Dermis microvascular lymphatic vessel endothelial cell (primary cell): ENCODE measurements at places on chromosomes 4 and X. TPM values are rescaled to one million over a fixed set of nuclear protein-coding genes. Genes with fewer than 3 reads are reported as not detected.

The TMEM156 gene
- total RNA-seq, result 0.25 and 0.39 TPM in 2 replicates

The IL15 gene
- 0.77 and 2.8 TPM in 2 replicates for total RNA-seq

The AMELX gene
- not detected in 2 replicates for total RNA-seq

The ODAPH gene
- not detected in 2 replicates for total RNA-seq

The DUSP21 gene
- total RNA-seq, result not detected in 2 replicates

The TAF7L gene
- total RNA-seq, result 0.13 TPM in 1 of 2 replicates, not detected in the other

The FHDC1 gene
- 0.13 and 0.51 TPM in 2 replicates for total RNA-seq
